IPS-NIHi11 (cell line): ENCODE measurements at places on chromosomes 7 and 10.

- peak; percentile 55 for DNase-seq
Measured at GRCh38 chr10:18214691-18215563, 74.7 kb downstream of the CACNB2 start.

DNA sequence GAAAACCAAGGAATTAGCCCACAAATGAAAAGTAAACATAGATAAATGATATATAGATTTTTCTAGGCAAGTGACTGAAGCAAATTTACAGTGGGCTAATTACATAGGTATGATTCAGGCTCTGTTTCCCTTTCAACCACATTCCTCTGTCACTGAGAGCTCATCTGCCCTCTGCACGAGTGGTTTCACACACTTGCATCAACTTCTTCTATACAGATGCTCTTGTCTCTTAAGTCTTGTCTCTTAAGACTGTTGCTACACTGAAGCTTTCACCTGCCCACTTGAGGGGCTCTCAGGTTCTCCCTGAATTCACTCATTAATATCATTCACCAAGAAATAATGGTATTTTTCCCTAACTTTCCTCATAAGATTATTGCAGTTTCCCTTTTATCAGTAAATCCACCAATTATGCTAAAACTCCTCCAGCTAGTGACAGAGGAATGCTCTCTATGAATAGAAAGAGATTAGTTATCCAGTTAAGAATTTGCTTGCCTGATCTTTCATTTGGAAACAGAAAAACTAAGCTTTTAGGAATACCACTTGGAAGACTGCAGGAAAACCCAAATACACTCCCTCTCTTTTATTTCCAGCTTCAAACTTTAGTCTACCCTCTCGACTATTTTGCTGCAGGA is 95.7 kb downstream of the ELAPOR2 start:
- DNase-seq: no peak

- DNase-seq: no peak
Measured at GRCh38 chr10:130337305-130337640, 201.1 kb downstream of the GLRX3 start.

DNA sequence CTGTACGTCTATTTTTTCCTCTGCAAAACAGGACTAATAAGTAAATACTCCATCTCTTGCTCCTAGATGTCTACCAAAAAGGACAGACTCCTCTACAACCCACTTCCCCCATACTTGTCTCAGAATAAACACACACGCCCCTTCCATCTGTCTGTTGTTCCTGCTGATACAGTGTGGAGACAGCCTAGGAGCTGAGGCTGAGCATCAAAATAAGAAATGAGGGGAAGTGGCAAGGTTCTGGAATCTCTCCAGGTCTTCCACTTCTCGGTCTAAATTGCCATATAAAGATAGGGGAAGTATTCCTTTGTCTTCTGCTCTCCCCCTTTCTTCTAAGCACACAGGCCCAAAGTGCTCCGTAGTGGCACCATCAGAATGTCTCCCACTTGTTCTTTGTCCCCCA is 30.8 kb upstream of the VSIR start:
- no peak for DNase-seq

GRCh38 chr10:24428410-24428782 is 219.5 kb downstream of the KIAA1217 start:
- DNase-seq: no peak

DNA sequence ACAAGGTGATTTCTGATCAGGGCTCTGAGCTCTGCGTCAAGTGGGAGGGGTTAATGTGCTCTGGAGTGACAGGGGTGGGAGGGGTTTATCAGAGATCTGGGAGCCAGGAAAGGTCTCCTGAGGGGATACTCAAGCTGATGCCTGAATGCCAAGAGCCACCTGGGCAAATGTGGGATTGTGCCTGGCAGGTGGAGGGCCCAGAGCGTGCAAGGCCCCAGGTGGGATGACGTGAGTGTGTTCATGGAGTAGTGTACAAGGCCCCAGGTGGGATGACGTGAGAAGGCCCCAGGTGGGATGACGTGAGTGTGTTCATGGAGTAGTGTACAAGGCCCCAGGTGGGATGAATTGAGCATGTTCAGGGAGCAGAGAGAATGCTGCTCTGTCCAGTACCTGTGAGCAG is 610.3 kb downstream of the PTPRN2 start:
- DNase-seq: no peak

DNA sequence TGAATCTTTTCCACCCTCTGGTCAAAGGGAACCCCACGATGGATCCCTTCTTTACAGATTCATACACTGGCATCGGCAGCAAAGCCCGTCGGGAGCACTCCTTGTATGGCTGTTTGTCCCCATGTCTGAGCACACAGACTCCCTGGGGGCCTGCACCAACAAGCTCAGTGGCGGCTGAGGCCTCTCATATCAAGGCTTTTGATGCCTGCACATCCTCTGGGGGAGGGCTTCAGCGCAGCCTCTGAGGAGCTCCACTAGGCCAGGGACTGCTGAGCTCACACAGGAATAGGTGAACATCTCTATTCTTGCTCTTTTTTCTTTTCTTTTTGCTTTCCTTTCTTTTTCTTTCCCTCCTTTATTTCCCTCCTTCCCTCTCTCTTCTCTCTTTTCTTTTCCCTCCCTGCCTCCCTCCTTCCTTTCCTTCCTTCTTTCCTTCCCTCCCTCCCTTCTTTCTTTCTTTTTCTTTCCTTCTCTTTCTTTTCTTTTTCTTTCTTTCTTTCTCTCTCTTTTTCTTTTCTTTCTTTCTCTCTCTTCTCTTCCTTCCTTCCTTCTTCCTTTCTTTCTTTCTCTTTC is 174.6 kb downstream of the CCDC3 start:
- DNase-seq: no peak

GRCh38 chr10:110174201-110174600 is 33.2 kb upstream of the MXI1 start:
- no peak for DNase-seq

GRCh38 chr7:2003931-2004812 is 228.6 kb downstream of the MAD1L1 start:
- DNase-seq: no peak

DNA sequence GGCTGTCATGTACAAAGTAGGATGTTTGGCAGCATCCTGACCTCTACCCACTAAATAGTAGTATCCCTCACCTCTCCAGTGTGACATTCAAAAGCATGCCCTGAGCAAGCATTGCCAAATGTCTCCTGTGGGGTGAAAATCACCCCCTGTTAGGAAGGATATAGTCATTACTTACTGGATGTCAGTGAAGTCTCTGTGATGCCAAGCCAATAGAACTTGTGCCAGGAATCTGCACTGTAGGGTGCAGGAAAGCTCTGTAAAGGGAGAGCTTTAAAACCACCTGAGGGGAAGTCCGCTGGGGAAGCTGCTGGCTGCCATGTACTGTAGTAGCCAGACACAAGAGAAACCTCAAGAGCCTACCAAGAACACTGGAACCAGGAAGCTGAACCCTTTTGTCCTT is 170.7 kb upstream of the DKK1 start:
- DNase-seq: no peak

GRCh38 chr7:23533238-23533604 is 1.4 kb upstream of the TRA2A start:
- no peak for DNase-seq

DNA sequence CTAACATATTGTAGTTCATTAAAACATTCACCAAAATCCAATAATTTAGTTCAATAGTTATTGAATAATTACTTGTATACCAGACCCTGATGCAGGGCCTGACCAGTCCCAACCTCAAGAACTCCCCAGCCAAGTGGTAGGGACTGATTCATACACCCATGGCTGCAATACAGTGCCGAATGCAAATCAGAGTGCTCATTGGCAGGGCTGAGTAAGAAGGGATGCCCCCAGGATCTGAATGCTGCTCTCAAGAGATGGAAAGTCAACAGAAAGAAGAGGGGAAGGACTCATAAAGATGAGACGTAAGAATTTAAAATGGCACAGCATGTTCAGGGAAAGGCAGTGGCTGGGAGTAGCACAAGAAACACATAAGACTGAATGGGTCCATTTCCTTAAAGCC is 29.9 kb downstream of the ZNF438 start:
- DNase-seq: no peak

DNA sequence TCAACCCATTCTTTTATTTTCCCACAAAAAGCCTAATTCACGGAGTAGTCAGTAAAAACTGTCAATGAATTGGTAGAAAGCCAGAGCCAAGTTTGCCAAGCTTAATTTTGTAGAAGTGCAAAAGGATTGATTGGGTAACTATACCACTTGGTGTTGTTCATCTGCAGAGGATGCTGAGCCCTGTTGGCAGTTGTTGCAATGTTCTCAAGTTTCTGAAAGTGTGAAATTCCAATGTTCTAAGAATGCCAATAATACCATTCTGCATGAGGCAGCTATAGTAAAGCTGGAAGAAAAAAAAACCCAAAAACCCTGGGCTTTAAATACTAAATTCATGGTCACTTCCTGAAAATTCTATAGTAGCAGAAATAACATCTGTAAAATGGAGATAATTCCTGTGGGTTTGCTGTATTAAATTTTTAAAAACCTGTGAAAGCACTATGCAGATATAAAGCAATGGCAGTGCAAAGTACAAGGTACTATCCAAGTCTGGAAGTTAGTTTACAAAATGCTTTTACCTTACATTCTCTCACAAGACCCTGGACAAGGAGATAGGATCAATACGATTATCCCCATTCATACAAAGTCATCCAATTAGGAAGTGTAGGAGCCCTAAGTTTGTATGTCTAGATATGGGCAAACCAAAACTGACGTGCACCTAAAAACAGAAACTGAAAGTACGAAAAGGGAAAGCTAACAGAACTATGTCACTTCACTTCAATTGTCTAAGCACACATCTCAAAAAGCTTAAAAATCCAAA is 6.0 kb upstream of the PON1 start:
- no peak for DNase-seq

GRCh38 chr10:115963848-115964247 is 309.2 kb downstream of the GFRA1 start:
- DNase-seq: no peak

DNA sequence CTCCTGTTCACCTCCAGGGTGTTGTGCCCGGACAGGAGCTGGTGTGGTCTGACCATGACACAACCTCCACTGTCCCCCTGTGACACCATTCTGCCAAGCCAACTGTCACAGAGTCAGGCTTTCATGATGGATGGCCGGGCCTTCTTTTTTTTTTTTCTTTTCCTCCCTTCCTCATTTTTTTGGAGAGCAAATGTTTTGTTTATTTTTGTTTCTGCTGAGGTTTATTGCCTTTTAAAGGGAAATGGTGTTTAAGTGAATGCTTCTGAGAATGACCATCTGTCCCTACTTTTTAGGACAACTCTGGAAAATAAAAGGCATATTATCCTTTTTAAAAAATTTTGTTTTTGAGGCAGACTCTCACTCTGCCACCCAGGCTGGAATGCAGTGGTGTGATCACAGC is 115.1 kb upstream of the NPS start:
- DNase-seq: no peak

GRCh38 chr10:101941871-101942270 is 98.3 kb upstream of the KCNIP2 start:
- DNase-seq: no peak

GRCh38 chr7:1899196-1899595 is 229.1 kb downstream of the ELFN1 start:
- DNase-seq: no peak

GRCh38 chr7:37526623-37527022 is 78.0 kb upstream of the ELMO1 start:
- no peak for DNase-seq

- DNase-seq: no peak
Measured at GRCh38 chr10:14740684-14741247, 33.9 kb downstream of the FAM107B start.

DNA sequence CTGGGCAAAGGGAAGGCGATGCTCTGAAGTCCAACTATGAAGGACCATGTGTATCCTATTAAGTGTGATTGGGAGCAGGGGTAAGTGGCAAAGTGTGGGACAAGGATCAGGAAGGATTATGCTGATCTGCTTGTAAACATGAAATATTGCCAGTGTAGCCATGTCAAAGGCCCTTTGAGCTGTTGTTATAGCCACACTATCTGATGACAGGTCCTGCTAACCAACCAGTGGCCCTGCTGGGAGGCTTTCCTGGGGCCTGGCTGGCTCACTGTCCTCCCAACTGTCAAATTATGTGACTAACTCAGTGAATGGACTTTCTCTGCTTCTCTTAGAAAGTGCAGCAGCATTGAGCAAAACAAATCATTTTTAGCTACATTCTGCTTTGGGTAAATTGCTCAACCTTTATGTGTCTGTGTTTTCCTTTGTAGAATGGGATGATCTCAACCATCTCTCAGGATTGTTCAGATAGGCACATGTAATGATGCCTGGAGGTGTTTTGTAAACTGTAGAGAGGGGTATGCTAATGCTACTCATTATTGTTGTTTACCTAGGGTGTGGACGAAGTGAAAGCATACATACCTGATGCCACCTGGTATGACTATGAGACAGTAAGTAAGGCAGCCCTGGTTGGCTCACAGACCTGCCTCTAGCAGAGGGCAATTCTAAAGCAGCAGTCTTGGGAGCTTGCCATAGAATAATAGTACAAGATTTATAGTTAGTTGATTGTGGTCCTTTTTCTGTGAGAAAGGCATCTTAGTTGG is 47.4 kb downstream of the MGAM2 start:
- DNase-seq: no peak

GRCh38 chr7:47866120-47866519 is 82.1 kb downstream of the PKD1L1 start:
- DNase-seq: no peak

DNA sequence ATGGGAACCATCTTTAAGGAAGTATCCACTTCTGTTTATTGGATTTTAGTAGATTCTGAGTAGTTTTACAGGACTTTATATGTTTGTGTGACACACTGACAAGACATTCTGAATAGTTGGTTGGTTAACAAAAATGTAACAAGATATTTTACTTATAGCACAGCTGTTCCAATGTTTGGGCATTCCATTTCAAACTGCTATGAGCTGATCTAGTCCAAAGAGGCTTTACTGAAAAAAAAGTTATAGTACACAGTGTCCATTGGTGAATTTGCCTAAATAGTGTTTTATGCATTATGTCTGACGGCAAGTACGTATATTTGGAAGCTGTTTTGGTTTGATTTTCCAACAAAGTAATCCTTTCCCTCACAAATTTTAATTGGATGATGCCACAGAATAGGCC is 99.1 kb downstream of the SAMD9 start:
- DNase-seq: no peak

- no peak for DNase-seq
Measured at GRCh38 chr10:125781374-125781773, 5.8 kb upstream of the MMP21 start.

GRCh38 chr7:2872296-2872874 is 28.3 kb upstream of the GNA12 start:
- DNase-seq: no peak

- no peak for DNase-seq
Measured at GRCh38 chr7:903921-904755, 27.8 kb downstream of the GET4 start.

- peak; percentile 11 for DNase-seq
Measured at GRCh38 chr10:50554995-50555568, 68.7 kb downstream of the SGMS1 start.

- DNase-seq: no peak
Measured at GRCh38 chr10:75693489-75693888, 262.1 kb downstream of the LRMDA start.

DNA sequence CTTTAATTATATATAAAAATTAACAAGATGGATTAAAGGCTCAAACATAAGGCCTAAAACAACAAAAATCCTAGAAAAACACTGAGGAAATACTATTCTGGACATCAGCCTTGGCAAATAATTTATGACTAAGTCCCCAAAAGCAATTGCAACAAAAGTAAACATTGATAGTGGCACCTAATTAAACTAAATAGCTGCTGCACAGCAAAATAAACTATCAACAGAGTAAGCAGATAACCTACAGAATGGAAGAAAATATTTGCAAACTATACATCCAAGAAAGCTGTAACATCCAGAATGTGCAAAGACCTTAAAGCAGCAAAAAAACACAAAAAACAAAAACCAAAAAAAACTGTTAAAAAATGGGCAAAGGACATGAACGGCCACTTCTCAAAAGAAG is 384.0 kb upstream of the SEMA3D start:
- no peak for DNase-seq
